ENCODE measurements at places on chromosomes 7 and 10.

DNA sequence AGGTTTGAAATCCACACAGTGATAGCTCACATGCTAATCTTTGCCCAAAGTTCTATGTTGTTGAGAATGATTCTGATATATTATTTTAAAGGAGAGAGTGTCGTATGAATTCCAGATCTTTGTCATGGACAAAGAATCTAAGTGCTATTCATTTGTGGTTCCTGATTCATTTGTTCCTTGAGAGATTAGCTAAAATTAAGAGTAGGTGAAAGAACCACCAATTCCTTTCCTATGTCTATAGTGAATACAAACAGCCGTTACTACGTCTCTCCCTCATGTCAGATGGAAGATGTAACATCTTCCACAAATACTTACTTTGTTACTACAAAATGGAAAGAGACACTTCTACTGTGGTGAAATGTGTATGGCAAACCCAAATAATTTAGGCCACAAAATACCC lies 3.3 kb upstream of the PLXDC2 start:
- no peak for DNase-seq

DNA sequence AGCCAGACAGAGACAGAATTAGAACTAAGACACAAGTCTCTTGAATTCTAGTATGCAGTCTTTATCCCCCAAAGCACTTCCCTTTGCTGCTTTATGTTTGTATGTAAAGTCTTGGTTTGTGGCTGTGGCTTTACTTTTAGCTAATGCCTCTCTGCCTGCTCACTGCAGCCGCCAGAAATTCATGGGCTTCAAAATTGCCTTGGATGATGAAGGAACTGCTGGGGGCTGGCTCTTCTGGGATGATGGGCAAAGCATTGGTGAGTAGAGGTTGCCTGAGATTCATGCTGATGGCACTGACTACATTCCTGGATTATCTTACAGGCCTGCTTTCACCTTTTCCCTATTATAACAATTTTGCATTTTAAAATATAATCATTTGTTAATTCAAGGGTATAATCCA lies 10.9 kb upstream of the MGAM2 start:
- DNase-seq: no peak

DNA sequence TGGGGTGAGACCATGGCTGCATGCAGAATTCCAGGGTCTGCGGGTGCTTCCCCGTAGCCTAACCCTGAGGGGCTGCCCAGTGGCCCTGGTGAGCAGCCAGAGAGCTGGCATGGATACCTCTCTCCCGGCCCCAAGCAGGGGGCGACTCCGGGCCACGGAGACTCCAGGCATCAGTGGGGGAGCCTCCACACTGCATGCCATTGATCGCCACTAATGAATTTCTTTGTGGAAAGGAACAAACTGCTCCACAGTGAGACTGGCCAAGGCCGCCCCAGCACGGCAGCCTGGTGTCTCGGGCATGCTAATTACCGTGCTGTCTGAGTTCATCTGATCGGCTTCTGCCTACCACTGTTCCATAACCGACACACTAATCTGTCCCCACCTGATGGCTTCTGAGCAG lies 184.4 kb downstream of the GRID1 start:
- DNase-seq: no peak

GRCh38 chr7:17623546-17624185 lies 316.6 kb downstream of the SNX13 start:
- peak; percentile 21 for DNase-seq

GRCh38 chr7:111878785-111879184 lies 316.5 kb upstream of the IMMP2L start:
- no peak for DNase-seq

DNA sequence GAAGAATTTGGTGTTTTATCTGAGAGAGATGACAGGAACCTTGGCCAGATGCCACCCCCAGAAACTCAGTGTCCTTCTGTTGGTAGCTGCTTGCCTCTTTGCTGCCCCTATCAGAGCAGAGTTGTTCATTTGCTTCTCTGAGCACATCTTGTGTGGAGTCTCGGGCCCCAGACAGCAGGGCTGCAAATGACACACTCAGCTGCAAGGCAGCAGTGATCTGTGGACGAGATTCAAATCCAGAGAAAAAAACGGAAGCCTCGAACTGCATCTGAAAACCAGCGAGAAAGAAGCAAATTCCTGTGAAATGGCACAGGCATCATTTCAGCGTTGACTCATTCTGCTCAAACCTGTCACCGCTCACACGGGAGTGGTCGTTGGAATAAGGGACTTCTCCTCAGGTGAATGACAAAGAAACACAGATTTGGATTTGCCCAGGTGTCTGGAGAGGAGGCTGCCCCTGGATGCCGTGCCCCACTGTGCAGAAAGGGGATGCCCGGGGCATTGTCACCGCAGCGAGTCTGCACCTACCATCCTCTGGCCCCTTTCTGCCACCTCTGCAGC lies 144.7 kb downstream of the PFKFB3 start:
- DNase-seq: no peak

GRCh38 chr10:21650353-21650752 lies 116.3 kb downstream of the MLLT10 start:
- no peak for DNase-seq

- no peak for DNase-seq
Observed at GRCh38 chr7:42236266-42236975, 588 bp downstream of the GLI3 start.

- DNase-seq: peak; percentile 52
Observed at GRCh38 chr10:122152544-122152943, 118.6 kb upstream of the BTBD16 start.

GRCh38 chr10:97743169-97743943 lies 6.4 kb downstream of the ZFYVE27 start:
- no peak for DNase-seq

GRCh38 chr7:154841731-154842331 lies 161.1 kb downstream of the PAXIP1 start:
- DNase-seq: peak; percentile 58

DNA sequence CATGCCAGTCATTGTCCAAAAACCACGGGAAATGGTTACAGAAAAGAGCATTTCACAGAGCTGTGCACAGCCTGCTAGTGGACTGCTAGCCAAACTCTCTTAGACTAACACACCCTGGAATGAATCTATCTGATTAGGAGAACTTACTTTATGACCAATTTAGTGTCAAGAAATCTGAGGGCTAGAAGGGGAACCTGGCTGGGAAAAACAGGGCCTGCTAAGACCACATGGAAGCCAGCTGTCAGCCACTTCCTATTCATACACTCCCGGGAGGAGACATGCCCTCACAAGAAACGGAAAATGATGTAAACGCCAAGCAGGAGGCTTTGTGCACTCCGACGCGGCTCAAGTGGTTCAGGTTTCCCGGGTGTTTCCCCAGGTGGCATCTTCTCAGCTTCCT lies 54.8 kb downstream of the MPP7 start:
- no peak for DNase-seq

- DNase-seq: no peak
Observed at GRCh38 chr7:130897515-130898419, 163.8 kb upstream of the KLF14 start.

DNA sequence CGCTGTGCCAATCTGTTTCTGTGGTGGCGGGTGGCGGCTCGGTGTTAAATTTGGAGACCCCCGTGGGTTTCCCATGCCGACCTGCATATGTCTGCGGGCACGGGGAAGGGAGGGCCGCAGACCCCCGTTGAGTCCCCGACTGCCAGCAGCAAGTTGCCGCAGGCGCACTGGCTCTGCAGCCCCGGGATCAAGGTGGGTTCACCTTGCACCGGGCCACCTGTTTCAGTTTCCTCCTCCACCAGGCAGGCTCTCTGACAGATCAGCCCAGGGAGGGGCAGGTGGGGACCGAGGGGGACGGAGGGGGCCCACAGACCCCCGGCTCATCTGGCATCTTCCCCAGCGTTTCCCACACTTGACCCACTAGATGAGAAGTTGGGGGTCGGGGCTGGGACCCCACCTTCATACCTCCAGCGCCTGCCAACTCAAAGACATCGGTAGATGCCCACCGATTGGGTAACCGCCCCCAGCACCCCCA lies 95.9 kb downstream of the CUX1 start:
- DNase-seq: no peak

DNA sequence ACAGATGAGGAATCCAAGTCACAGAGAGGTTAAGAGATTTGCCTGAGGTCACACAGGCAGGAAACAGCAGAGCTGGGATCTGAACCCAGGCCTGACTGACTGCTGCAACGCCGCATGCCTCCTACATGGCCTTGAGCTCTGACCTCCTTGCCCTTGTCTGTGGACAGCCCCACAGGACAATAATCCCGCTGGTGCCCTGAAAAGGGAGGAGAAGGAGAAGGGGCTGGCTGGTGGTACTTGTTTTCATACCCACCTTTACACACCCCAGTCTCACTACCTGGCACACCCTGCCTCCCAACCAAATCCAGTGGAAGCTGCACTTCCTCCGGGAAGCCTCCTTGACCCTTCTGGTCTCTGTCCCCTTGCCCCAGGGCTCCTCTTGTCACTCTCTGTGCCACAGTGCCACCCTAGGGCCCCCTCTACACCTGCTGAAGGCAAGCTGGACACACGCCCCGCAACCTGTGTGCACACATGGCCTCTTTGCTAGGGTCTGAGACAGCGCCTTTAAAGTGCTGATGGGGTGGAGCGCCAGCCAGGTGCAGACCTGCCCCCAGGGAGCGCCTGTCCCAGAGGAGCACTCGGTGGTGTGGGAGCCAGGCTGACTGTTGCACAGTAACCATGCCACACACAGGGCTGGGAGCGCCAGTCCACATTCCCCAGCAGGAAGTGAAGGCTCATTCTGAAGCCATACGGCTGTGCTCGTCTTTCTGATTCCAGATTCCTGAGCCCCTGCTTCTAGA lies 38.6 kb downstream of the ZCCHC24 start:
- no peak for DNase-seq

DNA sequence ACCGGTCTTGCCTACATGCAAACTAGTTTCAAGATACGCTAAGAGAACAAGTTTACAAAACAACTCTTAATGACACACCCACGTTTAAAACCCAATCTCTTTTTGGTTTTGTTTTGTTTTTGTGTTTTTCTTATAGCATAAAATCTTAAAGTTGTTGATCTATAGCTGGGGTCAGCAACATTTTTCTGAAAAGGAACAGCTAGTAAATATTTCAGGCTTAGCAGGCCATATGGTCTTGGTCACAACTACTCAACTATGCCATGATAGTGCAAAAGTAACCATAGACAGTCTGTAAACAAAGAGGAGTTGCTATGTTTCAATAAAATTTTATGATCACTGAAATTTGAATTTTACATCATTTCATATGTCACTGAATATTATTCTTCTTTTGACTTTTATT lies 327.4 kb downstream of the AGMO start:
- DNase-seq: no peak

DNA sequence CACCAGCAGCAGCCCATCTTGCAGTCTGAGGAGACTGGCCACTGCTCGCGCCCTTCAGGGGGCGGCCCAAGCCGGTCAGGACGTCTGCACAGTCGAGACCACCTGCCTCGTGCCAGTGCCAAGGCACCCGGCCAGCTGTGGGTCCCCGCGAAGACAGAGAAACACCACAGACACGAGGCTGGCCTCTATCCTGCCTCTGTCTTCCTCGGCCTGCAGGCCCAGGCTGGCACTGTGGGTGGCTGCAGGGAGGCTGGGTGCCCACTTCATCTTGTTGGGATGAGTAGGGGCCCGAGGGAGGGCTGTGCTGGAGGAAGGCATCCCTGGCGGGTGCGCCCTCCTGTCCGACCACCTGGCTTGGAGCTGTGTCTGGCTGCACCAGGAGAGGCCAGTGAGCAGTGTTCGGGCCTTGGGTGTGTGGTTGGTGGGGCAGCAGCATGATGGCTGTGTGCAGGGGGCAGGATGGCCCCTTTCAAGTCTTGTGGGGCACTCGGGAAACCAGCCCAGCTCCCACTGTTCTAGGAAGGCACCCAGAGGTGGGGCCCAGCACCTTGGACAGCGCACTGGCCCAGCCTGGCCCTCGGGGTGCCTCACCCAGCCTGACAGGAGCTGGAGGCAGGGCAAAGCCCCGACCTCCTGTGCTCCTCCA lies 7.3 kb downstream of the DPYSL4 start:
- DNase-seq: no peak

DNA sequence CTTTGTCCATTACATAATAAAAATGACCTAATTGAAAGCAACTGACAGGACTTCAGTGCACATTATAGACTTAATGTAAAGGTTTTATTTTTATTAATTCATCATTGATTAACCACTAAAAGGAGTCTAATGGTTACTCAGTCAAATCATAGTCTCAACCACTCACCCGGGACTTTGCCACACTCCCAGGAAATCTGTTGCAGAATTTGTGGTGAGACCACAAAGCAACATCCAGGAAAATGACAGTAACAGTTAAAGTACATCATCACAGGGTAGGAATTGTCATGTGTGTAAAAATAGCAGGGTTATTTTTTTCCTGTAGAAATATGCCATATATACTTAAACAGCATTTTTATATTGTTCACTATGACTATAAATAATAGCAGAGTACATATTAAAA lies 6.3 kb upstream of the HGF start:
- no peak for DNase-seq

DNA sequence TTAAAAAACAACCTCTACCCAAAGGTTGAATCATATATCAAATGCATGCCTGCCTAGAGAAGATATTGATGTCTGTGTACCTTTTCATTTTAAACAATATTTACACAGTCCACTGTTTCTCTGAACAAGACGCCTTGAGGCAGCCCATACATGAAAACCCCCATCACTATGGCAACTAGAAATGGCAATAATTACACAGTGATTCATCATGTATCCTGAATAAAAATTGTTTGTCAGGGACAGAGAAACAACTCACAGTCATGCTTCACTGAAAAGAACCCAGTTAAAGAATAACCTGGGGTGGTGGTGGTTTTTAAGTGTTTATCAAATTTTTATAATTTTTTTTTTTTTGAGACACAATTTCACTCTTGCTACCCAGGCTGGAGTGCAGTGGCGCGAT lies 19.7 kb downstream of the DNAJC12 start:
- DNase-seq: peak; percentile 55

DNA sequence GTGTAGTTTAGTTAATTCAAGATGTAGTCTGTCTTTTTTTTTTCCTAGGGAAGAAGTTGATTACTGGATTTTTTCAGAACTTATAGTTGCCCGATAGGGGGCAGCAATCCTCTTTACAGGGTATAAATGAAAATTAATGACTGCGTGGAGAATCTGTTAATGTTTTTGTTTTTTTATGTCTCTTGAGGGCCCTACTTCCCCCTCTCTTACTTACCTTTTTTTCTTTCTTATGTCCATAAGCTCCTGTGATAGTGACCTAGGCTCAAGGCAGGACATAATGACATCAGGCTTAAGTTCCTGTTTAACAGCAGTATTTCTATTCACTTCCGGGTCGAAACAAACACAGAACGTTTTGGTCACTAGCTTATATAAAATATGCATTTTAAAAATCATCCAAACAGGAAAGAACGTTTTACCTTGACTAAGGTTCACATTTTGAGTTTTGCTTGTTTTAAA lies 18.8 kb downstream of the CDC123 start:
- peak; percentile 36 for DNase-seq

DNA sequence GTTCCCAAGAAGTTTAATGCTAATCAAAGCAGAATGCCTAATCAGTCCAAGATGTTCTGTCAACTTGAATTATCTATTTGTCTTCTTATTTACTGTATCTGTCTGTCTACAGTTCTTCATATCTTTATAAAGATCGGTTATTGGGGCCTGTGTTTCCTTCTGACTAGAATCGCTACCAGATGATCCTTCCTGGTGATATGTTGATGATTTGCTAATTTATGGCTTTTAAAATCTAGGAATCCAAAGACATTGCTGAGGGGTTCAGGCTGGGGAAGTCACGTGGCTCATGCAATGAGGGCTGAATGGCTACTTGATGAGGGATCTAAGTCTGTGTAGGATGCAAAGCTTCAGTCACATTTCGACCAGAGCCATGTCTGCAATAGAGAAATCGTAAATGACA lies 536.3 kb downstream of the KCNMA1 start:
- no peak for DNase-seq

Data from NCI-H1417 (cell line).